ENCODE measurements at places on chromosomes 3 and 15.

GRCh38 chr3:126340596-126340942, 16.6 kb downstream of the KLF15 start:
- no peak for DNase-seq

DNA sequence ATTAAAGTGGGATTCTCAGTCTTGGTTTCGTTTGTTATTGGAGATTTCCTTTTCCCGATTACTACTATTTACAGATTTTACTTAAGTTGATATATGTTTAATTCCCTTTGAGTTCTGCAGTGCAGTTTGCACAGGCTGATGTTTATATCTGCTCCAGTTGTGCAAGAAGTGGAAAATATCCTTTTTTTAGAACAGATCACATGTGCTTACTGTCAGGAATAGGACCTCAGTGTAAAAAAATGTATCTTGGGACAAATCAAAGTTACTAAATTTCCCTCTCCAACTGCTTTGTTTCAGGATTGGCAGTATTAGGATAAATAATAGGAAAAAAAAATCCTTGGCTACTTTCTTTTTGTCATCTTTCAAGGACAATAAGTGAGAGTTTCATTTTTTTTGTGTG, 6.9 kb downstream of the MITF start:
- DNase-seq, result peak; percentile 73

- DNase-seq, result no peak
Observed at GRCh38 chr3:45112939-45113338, 33.2 kb downstream of the CDCP1 start.

- no peak for DNase-seq
Observed at GRCh38 chr3:108408883-108409799, 101.3 kb downstream of the MYH15 start.

DNA sequence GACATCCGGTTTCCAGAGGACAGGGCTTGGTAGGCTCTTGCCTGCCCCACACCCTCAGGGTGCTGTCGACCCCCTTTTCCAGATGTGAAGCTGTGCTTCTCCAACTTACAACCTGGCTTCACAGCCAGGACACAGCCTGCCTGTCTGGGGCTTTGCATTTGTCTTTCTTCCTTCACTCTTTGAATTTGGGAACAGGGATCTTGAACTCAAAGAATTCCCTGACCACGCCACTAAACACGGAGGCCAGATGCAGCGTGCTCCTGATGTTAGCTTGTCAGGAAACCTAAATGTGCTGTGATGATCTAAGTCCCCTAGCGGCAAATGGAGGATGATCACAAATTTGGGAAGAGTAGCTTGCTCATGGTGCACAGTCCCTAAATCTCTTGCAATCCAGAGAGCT, 244.8 kb upstream of the RGMA start:
- DNase-seq, result peak; percentile 25

- no peak for DNase-seq
Observed at GRCh38 chr3:64936556-64936955, 248.8 kb upstream of the ADAMTS9 start.

DNA sequence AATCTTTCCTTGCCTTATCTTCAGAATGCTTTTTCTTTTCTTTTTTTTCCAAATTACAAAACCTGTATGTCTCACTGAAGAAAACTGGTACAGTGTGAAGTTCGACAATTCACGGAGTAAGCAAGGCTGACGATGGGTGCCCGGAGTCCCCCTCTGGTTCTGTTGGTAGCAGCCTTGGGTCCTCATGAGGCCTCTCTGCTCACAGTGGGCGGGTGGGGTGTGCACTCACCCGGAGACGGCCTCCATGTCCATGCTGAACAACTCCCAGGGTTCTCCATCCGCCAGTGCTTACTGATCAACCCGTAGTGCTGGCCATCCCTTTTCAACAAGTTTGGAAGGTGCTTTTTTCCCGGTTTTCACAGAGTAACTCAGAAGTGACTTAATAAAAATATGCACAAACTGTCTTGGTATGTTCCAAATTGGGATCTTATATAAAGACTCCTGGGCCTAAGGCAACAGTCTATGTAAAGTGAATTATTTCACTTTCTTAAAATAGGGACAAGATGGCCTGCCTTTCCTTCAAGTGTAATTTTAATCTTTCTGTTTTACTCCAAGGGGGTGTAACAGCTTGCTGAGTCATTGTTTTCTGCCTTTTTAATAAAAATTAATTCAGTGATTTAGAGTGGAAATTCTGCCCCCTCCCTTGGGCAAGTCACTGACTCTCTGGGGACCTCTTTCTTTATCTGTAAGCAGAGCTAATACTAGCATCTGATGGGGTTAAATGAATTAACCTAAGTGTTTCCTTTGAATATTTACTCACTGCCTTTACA, 23.7 kb downstream of the LRRK1 start:
- no peak for DNase-seq

DNA sequence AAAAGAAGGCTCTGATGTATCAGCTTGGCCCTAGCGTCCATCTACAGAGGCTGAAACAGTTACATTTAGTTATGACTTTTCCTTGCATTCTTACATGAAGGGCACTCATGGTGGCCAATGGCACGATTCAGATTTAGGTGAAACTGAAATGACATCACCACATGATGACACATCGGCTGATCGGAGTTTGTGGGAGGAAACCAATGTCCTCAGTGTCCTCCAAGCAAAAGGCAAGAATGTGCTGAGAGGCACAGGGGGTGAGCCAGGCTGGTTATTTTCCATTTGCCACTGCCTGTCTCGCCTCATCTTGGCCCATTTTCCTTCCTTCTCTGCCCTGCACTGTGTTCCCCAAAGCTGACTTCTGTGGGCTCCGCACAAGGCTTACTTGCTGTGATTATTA, 34.4 kb downstream of the TARS3 start:
- DNase-seq, result no peak

- DNase-seq, result no peak
Observed at GRCh38 chr15:29638781-29639180, 183.5 kb downstream of the TJP1 start.

DNA sequence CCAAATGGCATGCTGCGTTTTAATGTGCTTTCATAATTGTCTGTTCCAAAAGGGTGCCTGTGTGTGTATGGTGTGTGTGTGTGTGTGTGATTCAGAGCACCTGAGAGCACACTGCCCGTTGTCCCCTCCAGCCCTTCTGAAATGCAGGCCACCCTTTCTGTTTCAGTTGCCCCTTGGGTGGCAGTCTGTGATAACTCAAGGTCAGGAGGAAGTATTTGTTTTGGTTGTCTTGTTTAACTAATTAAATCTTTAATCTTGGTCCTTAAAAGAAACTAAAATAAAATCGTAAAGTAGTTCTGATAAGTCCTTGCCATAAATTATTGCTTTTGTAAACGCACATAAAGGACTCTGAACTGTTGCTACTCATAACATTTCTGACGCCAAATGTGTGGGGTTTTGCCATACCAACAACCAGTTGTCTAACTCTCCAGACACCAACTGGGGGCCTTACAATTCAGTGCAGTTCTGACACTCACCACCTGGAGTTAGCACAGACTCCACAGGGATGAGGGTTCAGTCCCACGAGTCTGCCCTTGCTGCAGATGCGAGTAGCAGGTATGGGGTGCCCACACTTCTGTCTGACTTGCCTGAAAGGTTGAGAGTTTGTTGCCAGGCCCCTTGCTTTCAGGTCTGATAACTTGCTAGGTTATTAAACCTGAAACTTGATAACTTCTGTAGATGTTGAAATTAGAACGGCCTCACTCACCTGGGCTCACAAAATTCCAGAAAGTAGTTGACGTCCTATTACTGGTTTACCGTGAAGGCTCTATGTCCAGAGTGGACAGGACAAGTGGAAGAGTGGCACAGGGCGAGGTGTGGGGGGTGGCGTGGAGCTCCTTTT, 157.3 kb downstream of the IGF1R start:
- no peak for DNase-seq

- no peak for DNase-seq
Observed at GRCh38 chr3:18090377-18090776, 334.8 kb downstream of the SATB1 start.

DNA sequence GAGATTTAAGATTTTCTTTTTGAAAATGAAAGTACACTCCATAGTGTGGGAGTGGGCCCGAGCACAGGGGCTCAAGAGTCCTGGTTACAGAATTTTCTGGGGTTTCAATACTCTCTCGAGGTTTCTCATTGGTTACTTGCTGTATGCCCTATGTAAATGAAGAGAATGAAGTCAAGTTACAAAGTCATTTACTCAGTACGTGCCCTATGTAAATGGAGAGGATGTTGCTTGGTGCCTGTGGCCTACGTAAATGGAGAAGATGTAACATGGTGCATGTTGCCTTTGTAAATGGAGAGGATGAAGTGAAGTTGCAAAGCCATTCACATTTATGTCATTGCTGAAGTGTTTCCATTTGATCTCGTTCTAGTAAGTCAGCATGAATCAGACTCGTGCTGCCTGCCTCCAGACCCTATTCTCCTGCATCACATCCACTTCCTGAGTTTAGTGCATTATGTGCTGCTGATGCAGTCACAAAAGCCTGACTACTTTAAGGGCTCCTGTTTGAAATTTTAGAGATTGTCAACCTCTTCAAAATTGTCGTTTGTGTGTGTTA, 302.0 kb downstream of the ZBBX start:
- no peak for DNase-seq

- no peak for DNase-seq
Observed at GRCh38 chr3:10263646-10264363, 15.5 kb downstream of the TATDN2 start.

DNA sequence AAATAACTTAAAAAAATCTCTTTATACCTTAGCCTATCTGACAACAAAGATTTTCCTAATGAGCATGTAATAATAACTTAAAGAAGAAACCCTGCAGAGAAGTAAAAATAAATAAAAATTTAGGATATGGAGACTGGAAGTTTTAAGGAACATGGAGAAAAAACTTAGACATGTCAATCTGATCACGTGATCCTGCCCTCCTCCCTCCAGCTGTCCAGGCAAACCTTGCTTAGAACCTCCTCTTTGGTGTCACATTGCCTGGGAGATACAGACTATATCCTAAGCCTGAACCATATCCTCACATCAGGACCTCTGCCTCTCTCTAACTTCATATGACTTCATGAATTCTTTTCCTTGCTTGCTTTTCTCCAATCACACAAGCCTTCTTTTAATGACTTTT, 275.5 kb downstream of the CNTN3 start:
- no peak for DNase-seq

DNA sequence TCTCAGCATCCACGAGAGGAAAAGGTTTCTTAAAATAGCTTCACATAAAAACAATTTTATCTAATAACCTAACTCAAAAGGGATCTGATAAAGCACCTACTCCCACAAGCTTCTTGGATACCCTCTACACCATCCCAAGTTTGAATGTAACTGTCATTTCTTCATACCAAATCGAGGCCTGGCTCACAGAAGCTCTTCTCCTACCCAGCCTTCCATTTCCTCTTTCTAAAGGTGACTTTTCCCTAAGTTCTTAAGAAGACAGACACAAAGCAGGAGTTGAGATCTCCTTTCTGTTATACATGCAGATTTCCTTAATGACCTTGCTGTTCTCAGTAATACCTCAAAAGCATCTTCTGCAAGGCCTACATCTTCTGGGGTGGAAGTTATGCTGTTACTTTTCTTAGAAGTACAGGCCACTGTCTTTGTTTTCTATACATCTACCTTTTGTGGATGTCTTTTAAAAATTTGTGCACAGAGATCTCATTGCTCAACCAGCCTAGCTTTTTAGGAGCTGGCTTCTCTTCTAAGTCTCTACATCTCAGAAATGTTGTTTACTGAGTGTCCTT, 3.4 kb upstream of the LRRIQ4 start:
- no peak for DNase-seq
